CD4-positive, alpha-beta T cell treated with Interleukin-6 at 100 ng/mL for 8 hours (primary cell): ENCODE measurements at places on chromosomes 2 and 18.

DNA sequence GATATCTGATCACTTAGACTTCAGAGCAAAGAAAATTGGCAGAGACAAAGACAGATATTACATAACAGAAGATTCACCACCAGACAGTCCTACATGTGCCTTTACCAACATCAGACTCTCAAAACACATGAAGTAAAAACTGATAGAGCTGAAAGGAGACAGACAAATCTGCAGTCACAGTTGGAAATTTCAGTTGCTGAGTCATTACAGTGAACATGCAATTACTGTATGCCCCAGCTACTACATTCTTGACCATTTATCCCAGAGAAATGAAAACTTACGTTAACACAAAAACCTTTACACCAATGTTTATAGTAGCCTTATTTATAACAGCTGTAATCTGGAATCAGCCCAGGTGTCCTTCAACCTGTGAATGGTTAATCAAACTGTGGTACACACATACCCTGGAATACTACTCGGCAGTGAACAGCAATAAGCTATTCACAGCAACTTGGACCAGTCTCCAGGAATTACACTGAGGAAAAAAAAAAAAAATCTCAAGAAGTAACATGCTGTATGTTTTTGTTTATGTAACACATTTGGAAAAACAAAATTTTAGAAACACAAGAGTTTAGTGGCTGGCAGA is 7.5 kb upstream of the SCLY start:
- DNase-seq: no peak

DNA sequence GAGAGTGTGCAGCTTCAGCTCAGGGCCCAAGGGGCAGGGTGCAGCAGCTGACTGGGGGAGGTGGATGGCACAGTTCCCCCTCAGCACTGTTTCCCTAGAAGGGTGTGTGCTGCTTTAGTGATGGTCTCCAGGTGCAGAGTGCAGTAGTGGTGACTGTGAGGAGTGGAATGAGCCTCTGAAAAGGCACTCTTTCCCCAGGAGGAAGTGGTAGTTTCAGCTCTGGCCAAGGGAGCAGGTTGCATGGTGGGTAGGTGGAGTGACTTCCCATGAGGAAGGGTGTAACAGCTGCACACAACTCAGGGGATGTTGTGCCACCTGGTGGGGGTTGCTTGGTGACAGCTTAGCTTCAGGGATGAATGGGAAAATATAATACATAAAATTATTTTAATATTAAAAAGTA is 251.5 kb upstream of the NXPH2 start:
- no peak for DNase-seq

DNA sequence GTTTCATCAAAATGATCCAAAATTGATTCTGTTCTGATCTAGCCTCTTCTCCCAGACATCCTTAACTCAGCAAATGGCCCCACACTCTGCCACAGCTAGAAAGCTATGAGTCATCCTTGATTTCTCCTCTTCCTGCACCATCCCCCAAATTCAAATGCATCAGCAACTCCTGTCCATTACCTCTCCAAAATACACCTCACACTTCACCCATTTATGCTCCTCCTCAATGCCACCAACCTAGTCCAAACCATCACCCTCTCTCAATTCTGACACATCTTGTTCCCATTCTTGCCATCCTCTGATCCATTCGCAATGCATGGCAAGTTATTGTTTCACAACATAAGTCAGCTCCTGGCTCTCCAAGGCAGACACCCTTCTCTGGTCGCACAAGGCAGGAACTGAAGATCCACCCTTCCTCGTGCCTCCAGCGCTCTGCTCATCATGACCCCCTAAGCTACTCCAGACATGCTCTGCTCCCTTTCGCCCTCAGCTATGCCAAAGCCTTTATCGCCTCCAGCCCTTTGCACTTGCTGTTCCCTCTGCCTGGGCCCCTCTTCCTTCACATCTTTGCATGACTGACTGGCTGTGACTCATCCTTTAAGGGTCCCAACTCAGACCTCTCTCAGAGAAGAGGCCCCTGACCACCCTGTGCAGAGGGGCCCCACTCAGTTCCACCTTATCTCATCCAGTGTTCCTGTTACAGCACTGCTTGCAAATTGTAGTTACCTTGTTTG is 83.6 kb downstream of the MREG start:
- DNase-seq: no peak

DNA sequence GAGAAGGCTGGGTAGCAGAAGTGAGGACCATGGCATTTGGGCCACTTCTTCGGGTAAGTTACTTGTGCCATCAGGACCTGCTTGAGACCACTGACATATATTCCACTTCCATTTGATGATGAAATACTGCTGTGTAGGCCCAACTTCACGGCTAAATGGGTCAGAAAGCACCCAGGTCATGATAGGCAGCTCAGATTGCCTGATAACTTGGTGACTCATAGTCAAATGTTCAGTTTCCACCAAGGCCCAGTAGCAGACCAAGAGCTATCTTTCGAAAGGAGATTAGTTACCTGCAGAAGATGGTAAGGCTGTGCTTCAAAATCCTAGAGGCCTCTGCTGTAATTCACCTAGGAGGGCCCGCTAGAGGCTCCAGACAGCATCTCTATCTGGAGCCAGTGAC is 31.8 kb upstream of the MEX3C start:
- DNase-seq: no peak

DNA sequence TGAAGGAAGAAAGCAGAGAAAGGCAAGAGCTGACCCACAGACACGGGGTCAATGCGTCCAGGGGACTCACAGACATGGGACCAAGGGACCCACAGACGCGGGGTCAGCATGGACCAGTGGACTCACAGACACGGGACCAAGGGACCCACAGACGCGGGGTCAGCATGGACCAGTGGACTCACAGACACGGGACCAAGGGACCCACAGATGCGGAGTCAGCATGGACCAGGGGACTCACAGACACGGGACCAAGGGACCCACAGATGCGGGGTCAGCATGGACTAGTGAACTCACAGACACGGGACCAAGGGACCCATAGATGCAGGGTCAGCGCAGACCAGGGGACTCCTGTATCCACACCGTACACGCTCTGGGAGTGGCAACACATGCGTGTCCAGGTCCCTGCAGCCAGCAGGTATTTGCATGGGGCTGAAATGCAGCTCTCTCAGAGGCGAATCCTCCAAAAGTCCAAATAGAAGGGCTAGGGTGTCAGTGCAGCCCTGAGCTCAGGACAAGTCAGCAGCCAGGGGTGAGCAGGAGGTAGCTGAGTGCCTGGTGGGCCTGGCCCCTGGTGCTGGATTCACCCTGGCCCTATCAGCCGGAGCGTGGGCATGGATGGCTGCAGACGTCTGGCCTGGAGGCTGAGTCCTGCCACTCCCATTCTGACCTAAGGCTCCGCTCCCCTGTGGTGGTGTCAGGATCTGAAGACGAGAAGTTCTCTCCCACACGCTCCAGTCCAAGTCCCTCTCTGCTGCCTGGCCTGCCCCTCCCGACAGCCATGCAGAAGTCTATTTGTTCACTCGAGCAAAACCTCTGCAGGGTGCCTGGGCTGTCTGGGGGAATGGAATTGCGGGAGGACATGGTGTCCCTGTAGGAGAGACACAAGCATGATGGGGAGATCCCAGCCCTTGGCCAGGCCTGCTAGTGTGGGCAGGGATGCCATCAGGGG is 28.5 kb downstream of the TMEM18 start:
- DNase-seq: no peak

DNA sequence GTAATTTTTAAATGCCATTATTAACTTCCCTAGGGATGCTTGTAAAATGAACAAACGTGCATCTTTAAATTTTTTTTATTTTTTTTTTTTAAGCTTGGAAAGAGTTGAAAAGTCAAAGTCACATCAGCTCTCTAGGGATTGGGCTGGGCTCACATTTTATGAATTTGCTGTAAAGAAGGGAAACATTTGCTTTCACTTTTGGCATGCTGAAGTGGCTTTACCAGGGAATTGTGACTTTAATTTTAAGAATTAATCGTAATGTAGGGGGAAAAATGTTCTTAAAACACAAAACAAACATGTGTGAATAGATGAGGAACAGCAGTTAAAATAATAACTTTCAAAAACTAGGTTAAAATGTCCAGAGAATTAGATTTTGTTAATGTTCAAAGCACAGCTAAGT is 123.0 kb downstream of the AGAP1 start:
- DNase-seq: no peak

GRCh38 chr18:59340817-59341216 is 18.2 kb downstream of the LMAN1 start:
- no peak for DNase-seq

GRCh38 chr2:211401328-211401727 is 844.9 kb downstream of the CPS1 start:
- DNase-seq: no peak

DNA sequence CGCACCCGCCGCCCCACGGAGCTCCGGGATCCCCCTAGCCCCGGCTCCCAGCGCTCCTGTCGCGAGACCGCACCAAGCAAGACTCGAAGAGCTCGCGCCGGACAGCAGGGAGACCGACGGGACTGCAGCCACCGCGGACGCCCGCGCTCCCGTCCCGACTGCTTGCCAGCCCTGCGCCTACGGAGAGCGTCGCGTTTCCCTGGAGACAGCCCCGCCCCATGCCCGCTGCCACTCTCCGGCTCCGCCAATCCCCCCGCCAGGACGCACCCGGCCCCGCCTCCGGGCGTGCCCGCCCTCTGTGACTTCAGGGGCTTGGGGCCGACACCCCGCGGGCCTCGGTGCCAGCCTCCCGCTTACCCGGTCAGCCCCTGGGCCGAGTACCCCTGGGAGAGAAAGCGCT is at the start of gene ANKMY1:
TSS of gene ANKMY1 (minus strand) at position 181 of the 400 bp plus-strand sequence. CDS start 653 bp downstream, outside the sequence.
- DNase-seq: peak; percentile 50

- DNase-seq: no peak
Measured at GRCh38 chr2:34570266-34570872, 971.3 kb upstream of the FAM98A start.

GRCh38 chr2:113000436-113000835 is 4.8 kb upstream of the IL36A start:
- no peak for DNase-seq

DNA sequence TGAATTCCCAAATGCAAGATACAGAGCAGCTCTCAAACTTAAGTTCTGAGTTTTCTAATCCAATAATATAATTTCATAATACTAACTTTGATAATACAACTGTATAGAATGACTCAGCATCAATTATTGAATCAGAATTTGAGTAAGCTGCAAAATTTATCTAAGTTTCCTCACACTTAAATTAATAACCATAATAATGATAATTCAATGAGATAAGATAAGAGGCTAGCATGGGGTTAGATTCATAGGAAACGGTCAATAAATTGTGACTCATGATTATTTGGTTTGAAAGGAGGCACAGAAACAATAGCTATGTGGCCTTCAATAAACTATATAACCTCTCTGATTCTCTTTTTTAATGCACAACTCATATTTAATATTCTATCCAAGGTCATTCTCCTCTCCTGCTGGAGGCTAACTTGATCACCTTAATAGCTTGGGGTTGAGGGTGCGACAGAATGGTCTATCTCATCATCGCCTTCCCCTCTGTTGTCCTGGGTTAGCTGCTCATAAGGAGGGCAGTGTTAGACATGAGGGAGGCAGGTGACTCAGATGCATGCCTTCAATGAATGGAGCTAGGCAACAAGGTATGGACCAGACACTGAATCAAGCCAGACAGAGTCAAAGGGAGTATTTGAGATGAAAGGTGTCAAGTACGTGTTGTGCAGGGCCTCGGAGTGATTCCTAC is 36.2 kb upstream of the BMP10 start:
- no peak for DNase-seq

GRCh38 chr18:73279498-73279897 is 411.7 kb upstream of the NETO1 start:
- no peak for DNase-seq

DNA sequence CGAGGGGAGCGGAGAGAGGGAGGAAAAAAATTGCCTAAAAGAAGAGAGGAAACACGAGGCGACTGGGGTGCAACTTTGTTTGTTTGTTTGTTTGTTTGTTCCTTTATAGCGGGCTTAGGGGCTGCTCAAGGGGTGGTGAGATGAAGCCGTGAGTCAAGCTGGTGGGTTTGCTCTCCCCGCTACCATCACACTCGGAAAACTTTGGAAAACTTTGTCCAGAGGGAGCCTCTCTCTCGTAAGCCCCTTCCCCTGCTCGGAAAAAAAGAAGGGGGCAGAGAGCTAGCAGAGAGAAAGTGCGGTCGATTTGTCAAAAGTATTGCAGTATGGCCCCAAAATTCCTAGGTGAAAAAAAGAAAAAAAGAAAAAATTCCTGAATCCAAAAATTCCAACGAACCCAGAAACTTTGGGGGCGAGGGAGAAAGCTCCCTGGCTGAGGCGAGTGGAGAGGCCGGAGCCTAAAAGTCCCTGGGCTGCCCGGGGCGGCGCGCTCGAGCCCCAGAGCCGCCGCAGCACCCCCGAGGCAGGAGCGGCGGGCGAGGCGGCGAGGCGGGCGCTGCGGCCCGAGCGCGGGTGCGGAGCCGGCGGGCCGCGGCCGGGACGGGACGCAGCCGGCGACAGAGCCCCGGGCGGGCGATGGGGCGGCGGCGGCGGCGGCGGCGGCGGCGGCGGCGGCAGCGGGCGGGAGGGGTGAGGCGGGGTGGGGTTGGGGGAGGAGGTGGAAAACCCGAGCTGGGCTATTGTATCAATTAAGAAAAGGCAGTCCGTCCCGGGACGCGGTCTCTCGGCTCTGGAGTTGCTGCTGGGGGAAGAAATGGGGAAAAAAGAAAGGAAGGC is 558 bp upstream of the CYP26B1 start:
- no peak for DNase-seq

DNA sequence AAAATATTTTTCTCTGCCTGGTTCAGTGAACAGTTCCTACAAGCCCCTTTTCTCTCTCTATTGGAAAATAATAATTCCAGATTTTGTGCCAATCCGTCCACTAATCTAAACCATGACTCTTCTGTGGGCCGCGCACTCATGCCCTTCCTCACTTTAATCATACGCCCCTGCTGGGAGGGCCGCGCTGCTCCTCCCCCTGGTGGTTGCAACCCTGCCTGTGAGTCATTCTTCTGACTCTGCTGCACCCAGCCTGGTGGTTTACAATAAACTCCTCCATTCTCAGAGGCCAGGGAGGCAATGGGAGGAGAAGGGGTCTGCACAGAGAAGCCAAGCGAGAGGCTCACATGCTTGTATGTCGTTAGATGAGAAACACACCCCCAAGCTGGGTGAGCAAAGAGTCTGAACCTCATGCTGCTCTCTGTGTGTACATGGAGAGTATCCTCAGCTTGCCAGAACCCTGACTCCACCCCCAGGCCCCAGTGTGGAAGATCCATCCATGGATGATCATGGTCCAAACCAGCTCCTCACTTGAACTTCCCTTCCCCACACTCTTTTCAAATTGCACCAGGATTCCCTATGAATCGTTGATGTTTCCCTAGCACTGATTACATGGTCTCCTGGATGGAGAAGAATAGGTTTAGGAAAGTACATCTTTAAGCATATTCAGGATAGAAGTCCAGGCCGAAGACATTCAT is 228.9 kb downstream of the ANKRD30B start:
- DNase-seq: no peak
